ENCODE measurements at places on chromosomes 2 and 18.

GRCh38 chr2:43421194-43421593, 174.6 kb downstream of the THADA start:
- DNase-seq = no peak

- no peak for DNase-seq
Measured at GRCh38 chr18:44452346-44452745, 228.3 kb upstream of the SETBP1 start.

DNA sequence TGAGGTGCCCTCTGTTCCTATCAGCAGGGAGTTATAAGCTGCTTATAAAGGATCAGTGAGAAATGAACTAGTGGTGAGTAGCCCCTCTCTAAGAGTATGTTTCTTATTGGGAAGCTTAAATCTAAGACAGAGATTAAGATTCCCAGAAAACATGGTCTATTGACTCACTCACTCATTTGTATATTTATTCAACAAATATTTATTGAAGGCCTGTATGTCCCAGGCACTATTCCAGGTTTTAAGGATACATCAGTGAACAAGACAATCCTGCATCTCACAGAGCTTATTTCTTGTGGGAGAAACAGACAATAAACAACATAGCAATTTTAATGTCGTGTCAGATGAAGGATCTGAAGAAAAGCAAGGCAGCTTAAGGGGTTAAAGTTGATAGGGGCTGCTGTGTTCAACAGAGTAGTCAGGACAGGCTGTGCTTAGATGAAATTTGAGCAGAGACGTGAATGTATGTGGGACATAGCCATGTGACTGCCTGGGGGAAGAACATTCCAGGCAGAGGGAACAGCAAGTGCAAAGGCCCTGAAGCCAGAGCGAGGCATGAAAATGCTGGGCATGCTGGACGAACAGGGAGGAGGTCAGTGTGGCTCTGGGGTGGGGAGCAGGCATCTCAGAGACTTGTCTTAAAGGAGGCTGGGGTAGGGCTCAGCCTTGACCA, 14.8 kb upstream of the PSD4 start:
- no peak for DNase-seq

GRCh38 chr2:224211181-224211480, 172.0 kb upstream of the SERPINE2 start:
- DNase-seq = no peak

DNA sequence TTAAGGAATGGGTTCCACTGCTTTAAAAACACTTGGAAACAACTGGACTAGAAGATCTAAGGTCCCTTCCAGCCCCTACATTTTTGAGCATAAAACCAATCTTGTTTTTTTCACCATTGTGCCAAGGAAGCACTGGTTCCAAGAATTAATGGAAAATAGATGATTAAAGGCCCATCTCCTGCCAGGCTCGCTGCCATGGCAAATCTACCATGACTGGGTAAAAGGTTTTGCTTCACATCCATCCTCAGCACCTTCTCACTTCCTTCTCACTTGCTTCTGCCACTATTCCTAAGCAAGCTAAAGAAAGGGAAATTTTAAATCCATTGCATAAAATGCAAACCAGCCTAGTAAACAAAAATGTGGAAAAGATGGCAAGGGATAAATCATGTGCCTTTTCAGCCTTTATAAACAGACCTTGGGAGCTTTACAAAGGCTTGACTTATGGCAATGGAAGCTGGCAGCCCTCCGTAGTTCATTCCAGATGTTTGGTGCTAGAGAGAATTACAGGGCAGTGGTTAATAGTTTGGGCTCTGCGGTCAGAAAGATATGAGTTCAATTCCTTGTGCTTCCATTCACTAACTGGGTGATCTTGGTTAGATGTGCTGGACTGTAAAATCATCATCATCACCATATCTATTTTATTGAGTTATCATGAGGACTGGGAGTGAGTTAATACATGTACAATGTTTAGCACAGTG, 27.0 kb upstream of the ST3GAL5 start:
- DNase-seq = no peak

DNA sequence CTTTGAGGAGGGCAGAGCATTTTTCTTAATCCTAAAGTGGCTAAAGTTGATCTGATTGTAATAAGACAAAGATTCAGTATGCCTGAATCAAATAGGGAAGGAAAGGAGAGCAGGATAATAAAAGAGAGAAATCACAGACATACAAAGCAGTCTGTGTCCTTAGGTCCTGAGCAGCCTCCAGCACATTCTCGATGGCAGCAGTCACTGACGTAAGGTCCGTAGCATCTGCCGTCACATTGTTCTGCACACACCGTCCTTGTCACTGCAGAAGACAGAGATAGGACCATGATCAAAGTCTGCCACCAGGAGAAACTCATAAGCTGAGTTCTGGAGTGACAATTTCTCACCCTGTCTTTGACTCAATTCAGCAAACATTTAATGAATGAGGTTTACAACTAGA, 813.7 kb downstream of the ERBB4 start:
- no peak for DNase-seq

DNA sequence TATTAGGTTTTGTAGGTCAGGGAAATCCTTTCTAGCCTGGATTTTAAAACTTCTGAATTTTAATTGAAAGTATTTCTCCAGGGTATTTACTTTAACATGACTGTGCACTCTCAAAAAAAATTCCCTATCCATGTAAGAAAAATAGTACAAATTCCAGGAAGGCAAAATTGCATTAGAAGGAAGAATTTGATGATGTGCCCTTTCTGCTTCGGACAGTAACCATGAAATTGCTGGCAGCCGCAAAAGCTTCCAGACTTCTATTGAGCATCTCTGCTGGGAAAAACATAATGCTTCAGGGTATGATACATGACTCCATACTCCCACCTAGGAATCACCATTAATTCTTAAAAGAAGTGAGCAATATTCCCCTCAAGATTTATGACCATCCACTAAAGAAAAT, 17.2 kb upstream of the KLF7 start:
- no peak for DNase-seq

DNA sequence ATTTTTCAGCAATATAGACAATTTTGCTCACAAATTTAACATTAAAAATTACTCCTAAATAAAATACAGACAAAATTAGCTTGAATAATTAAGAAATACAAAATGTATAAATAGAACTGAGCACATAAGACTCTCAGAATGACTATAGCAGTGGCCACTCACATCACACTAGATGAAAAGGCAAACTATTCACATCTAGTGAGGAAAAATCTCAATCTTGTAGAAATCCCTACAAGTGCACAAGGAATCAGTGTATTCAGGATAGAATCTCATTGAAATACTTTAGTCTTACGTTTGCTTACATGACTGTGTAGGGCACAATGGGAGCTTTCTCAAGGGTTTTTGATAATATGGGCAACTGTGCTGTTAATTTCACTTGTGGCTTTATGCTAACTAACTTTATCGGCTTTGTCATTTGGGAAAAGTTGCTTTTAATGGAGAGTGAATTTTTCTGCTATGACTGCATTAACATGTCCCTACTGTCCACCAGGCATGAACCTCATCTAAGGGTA, 678.9 kb upstream of the LRRTM4 start:
- no peak for DNase-seq

DNA sequence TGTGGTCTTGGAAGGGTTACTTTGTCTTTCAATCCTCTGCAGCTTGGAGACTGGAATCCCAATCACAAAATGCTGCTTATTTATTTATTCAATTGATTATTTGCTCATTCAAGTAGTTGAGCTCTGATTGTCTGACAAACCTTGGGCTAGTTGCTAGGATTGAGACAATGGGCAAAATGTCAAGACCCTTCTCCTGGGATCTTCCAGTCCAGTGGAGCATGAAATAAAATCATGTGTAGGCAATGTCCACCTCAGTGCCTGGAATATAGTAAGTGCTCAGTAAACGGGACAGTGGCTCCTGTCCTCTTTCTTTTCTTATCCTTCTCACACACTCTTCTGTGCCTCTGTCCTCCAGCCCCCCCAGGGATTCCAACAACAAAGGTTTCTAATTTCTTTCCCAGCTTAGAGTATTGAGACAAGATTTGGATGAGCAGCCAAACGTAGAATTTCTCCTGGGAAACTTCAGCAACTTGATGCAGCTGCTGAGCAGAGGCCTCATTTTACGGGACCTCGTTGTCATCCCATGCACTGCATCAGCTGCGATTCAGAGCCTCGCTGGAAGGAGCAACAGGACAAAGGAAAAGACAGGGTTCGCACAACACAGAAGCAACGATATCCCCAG, 545.0 kb downstream of the SOX11 start:
- DNase-seq = no peak

- no peak for DNase-seq
Measured at GRCh38 chr2:237199082-237199481, 113.4 kb downstream of the COPS8 start.

DNA sequence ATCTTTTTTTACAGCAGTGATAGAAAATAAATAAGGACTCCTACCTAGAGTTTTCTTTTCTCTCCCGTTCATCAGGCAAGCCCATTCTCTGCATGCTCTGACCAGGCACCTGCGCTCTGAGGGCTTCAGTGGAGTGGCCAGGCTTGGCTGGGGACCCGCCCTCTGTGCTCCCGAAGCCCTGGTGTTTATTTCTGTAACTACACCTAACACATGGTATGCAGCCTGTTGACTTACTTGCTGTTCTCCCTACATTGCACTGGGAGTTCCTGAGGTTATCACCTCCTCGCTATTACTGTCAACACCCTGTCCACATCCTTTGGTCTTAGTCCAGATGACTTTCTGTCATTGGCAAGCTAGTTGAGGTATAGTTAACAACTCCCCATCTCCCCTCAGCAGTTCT, 317.7 kb downstream of the LPIN1 start:
- no peak for DNase-seq
